ENCODE measurements at places on chromosomes 4 and X.

DNA sequence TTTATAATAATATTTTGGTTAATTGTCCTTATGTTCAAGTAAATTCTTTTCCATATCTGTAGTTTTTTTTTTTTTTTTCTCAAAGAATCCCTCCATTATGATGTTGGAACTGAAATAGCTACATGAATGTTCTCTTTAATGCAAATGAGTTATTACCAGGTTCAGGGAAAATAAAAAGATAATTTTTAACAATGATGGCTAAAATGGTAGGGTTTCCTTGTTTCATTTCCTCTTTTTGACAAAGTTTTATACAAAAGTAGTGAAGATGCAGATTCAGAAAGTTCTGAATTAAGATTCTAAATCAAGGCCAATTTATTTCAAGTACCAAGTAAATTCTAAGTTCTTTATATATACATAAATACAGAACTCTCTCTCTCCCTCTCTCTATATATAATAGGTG, 779.0 kb upstream of the INTU start:
- no peak for DNase-seq

DNA sequence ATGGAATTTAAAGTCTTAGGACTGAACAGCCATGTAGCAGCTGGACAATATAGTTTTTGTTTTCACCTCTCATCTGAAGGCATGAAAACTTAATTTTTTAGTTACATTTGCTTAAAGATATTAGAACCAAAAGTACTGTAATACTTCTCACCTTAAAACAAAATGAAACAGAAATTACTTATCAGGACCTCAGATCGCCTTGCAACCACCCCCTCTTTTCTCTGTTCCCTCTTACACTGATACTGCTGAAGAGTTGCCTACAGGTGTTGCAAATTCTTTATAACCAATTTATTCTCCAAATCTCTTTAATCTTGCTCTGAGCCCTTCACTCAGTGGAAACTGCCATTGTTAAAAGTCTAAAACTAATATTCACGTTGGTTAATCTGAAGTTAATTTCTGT, 145.0 kb downstream of the SPCS3 start:
- DNase-seq: no peak

- DNase-seq: no peak
Observed at GRCh38 chr4:5955201-5955821, 62.4 kb upstream of the CRMP1 start.

GRCh38 chrX:154850957-154851611, 16.6 kb upstream of the SMIM9 start:
- no peak for DNase-seq

- peak; percentile 29 for DNase-seq
Observed at GRCh38 chrX:41689711-41690110, 938 bp downstream of the GPR34 start.

DNA sequence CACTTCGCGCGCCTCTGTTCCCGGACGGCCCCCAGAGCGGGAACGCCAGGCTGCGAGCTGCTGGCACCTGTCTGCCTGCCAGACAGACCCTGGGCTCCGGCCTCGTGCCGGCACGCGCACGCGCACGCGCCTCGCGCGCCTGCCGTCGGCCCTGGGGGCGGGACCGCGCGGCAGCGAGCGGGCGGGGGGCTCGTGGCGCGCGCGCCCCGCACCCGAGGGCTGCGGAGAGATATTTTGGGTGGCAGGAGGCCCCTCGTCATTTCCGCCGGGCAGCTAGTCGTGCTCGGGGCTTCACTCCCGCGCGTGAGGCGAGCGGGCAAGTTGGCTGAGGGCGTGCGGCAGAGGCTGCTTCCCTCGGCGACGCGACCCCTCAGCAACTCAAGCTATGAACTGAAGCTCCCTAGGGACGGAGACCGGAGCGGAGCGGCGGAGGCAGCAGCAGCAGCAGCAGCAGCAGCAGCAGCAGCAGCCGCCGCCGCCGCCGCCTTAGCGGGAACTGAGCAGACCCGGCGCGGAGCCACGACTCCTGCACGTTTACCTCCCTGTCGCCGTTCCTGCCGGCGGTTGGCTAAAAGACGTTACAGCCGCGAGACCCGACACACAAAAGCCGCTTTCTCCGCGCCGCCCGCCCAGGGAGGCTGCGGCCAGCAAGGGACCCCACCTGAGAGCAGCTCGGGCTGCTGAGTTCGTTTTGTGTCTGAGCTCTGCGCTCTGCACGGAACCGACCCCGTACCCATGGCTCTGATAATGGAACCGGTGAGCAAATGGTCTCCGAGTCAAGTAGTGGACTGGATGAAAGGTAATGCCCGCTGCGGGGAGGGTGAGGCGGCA, at the start of gene CNKSR2:
TSS of gene CNKSR2 (plus strand) at position 256 of the 831 bp plus-strand sequence. CDS start at position 736, 480 bp downstream.
- peak; percentile 3 for DNase-seq

GRCh38 chr4:768076-768475, 57.9 kb downstream of the CPLX1 start:
- DNase-seq: no peak

- DNase-seq: peak; percentile 38
Observed at GRCh38 chr4:41339812-41340809, 83.4 kb downstream of the UCHL1 start.

DNA sequence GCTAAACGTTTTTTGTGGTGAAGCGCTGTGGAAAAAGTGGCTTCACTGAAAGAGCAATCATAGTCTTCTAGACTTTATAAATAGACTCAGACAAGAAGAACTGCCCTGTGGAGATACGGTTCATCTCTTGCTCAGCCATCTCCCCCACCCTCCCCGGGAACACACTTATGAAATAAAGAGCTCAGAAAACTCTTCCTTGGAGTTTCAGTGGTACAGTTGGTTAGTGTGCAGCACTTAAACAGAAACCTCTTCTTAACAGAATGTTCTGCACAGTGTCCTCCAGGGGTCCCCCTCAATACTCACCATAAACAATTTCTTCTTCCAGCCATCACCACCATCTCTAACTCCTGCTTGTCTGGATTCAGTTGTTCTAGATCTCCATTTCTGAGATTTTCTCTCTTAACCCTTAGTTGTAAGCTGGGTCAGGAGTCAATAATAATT, 313.0 kb downstream of the ARHGAP10 start:
- DNase-seq: no peak

GRCh38 chrX:133859860-133860259, 125.5 kb downstream of the GPC3 start:
- peak; percentile 19 for DNase-seq

GRCh38 chr4:153651116-153651515, 33.0 kb upstream of the TLR2 start:
- DNase-seq: no peak

GRCh38 chr4:166481055-166481454, 608.0 kb downstream of the TLL1 start:
- DNase-seq: no peak

- no peak for DNase-seq
Observed at GRCh38 chrX:110222497-110223257, 95.2 kb downstream of the AMMECR1 start.

GRCh38 chrX:40374486-40374885, 206.3 kb upstream of the ATP6AP2 start:
- DNase-seq: no peak

DNA sequence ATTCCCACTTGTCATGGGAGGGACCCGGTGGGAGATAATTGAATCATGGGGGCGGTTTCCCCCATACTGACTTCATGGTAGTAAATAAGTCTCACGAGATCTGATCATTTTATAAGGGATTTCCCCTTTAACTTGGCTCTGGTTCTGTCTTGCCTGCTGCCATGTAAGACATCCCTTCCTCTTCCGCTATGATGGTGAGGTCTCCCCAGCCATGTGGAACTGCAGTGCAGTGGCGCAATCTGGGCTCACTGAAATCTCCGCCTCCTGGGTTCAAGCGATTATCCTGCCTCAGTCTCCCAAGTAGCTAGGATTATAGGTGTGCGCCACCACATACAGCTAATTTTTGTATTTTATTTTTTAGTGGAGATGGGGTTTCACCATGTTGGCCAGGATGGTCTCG, 2.9 kb downstream of the HPGDS start:
- no peak for DNase-seq

- no peak for DNase-seq
Observed at GRCh38 chrX:47621851-47622250, 2.2 kb upstream of the SYN1 start.

- no peak for DNase-seq
Observed at GRCh38 chr4:6308899-6309643, 39.4 kb downstream of the WFS1 start.

- DNase-seq: no peak
Observed at GRCh38 chr4:81566161-81566591, 94.5 kb upstream of the RASGEF1B start.

GRCh38 chr4:47926667-47927258, 12.4 kb upstream of the NFXL1 start:
- DNase-seq: peak; percentile 50

- peak; percentile 15 for DNase-seq
Observed at GRCh38 chr4:73499996-73500765, 18.6 kb downstream of the AFM start.

DNA sequence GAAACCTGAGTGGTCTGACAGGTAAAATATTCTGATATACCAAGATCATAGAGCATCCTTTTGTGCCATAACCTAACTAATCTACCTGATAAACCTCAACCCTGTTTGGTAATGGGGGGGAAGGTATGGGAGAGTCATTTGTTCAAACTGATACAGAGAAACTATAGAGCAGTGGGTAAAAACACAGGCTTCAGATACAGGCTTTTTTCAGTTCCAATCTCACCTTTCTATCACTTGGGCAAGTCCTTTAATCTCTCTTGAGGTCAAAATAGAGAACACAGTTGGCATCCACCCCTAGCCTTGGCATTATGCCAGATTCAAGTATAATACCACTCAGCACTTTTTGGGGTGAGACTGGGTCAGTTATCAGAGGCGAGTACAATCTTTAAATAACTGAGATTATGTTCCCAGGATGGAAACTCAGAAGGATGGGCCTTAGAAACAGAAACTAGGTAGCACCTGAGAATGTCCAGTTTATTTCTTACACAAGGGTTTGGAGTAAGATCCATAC, 880 bp upstream of the ETDC start:
- DNase-seq: no peak

DNA sequence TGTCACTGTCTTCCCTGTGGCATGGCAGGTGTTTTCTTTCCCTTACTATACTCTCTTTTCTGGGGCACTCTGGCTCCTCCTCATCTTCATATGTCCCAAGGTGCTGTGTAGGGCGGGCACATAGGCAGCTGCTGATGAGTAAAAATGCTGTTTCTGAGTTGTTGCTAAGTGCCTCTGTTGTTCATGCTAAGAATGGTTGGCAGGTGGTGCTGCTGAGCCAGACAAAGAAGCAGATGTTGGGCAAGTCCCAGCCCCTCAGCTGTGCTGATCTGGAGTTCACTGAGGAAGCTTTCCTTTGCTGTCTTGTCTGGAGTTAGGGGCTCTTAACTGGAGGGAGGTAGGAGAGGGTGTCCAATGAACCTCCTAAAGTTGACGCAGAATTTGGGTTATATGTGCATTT, 40.6 kb downstream of the HADH start:
- DNase-seq: peak; percentile 71

Measured in fibroblast of villous mesenchyme (primary cell).